ENCODE measurements at places on chromosomes 13 and 19.
A peak's percentile ranks its signal among the peaks of the same experiment; 100 is the strongest.

GRCh38 chr19:42155796-42156195 is 23.6 kb upstream of the POU2F2 start:
- no peak for DNase-seq

DNA sequence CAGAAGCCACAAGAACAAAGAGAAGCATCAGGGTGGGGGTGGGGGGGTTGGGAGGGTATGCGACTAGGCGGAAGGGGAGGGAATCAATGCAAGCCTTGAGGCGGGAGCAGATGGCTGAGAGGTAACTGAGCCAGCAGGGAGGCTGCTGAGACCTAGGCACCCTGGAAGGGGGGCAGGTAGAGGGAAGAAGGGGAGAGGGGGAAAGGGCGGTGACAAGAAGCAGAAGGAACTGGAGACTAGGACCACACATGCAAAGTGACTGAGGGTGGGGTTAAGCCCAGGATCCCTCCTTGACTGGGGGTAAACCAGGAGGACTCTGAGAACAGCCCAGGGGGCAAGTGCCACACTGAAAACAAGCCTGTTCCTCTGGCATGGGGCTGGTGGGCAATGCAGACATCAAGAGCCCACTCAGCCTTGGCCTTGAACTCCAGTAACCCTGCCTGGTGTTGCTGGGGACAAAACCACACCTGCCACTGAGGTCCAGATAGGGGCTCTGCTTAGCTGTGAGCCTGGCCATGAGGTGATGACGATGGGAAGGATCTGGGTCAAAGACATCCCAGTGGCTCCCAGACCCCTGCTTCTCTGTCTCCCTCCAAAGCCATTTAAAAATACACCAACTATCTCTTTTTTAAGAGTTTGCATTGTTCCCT is 20.3 kb downstream of the OPA3 start:
- no peak for DNase-seq

DNA sequence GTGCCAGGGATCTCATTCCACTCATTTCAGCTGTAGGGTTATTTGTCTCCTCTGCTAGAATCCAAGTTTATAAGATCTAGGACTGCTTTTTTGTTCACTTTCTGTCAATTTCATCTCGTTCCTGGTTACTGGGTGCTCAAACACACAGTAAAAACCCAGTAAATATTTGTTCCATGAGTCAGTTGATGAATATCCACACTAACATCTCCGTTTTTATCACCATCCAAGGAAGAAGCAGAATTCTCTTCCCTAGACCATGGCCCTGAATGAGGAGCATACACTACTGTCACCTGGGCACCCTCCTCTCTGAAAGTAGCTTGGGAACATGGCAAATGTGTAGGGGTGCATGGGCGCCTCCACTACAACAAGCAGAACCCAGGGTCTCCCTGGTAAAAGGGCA is 390.8 kb downstream of the FOXO1 start:
- no peak for DNase-seq

DNA sequence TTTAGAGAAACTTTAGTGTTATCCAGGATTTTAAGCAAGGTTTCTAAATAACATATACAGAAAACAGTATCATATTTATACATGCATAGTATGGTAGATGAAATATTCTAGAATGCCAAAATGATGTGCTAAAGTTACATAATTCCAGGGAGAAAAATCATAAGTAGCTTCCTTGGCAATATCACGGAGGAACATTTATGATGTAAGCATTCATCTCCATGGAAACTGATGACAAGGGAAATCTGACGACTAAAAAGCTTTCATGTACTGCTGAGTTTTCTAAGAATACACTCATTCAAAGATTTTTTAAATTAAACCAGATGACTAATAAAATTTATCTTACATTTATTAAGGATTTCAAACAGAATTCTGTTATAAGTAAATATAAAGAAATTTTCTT is 4.7 kb downstream of the TEX30 start:
- no peak for DNase-seq

DNA sequence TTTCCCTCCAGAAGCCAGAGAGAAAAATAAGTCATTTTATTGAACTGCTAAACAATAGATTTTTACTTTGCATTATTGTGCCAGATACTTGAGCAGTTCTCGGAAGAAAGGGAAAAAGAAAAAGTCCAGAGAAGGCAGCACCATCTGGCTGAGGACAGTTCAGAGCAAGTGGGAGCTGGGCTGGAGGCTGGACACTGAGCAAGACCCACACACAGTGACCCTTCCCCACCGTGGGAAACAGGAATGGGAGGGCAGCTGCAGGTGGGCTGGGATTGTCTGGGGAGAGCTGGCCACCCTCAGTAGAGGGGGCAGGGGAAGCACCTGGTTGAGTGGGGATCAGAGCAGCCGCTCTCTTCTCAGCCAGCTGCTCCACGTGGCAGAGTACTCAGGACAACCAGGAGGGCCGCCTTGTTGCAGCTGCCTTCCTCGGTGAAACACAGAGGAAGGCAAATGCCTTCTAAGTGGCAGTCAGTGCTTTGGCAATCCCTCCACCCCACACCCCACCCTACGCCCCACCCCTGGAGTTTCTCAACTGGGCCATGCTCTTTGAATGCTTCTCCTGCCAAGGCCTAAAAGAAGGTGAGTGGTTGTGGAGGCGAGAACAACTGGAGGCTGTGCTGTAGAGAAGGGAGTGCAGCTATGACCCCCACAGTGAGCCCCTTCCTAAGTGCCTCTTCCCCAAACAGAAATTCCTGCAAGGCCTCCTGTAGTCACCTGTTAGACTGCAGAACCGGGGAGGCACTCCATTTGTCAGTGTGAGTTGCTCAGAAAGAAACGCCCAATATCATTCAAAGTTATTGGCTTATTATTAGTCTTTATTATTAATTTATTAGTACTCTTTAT is 179.3 kb downstream of the ZIC5 start:
- DNase-seq = no peak

DNA sequence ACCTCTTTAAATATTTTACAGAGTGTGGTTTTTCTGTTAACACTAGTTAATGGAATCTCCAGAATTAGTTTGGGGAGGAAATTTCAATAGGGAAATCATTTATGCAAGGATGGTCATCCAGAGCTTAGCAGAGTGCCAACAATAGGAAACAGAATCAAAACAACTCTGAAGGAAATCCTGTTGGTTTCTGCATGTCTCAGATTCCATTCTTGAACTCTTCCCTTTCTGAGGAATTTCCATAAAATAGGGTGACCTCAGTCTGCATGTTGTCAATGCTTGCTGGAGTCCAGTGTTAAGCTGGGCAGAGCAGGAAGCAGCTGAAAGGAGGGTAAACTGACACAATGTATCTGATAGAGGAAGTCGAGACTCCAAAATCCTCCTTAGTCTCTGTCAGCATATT is 16.9 kb downstream of the CBY2 start:
- DNase-seq = no peak

- no peak for DNase-seq
Measured at GRCh38 chr13:70769817-70770216, 661.6 kb upstream of the KLHL1 start.

- peak; percentile 98 for DNase-seq
Measured at GRCh38 chr19:572140-572742, at the start of gene BSG. Gene BSG, plus strand, starts transcription at chr19:572596. Its CDS starts 39 bp downstream, at chr19:572635.

DNA sequence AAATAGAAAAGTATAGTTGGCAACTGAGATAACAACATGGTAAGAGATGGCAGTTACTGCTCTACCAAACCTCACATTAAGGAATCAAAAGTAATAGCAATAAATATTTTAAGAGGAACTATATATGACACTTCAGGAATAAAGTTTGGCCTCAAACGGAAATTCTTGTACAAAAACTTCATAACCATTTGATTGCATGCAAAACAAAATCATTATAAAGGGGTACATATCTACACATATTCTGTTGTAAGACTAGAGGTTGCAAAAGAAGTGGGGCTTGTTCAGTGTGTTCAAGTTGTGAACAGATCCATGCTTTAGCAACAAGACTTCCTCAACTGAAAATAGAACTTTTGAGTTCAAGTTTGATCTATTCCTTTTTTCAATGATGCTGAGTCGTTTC is 133.5 kb upstream of the MIR17HG start:
- no peak for DNase-seq

GRCh38 chr13:107329991-107330390 is 762.1 kb upstream of the ARGLU1 start:
- no peak for DNase-seq

GRCh38 chr19:38989066-38989605 is 13.6 kb upstream of the FBXO17 start:
- DNase-seq = no peak

- no peak for DNase-seq
Measured at GRCh38 chr13:60111691-60112090, 52.0 kb downstream of the DIAPH3 start.

DNA sequence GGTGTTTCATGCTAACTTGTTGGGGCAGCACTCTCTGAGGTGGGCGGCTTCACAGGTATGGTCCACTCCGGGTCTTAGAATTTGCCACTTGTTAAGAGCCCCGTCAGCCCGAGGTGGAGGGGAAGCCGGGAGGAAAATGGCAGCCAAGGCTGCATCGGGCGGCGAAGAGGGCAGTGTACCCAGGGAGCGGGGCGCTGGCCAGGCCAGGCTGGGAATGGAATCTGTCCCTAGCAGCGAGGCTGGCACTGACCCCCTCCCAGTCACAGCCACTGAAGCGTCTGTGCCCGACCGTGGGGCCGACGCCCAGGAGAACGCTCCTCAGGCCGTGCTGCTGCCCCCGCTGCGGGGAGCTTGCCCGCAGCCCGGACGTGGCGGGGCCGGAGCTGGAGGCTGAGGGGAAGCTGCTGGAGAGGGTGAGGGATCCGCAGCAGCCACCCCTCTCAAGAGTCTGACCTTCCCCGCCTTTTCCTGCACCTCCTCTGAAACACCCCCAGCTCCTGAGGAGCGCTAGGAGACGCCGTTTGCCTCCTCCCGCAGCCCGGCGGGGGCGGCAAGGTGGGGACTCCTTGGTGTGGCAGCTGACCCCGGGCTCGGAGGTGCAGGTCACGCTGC is 313.8 kb upstream of the SPRY2 start:
- no peak for DNase-seq

GRCh38 chr19:57620673-57621348 is 6.8 kb downstream of the ZNF134 start:
- no peak for DNase-seq

- DNase-seq = no peak
Measured at GRCh38 chr13:40271931-40272775, 394.3 kb downstream of the FOXO1 start.

GRCh38 chr19:53519446-53519845 is 18.5 kb upstream of the ZNF331 start:
- no peak for DNase-seq

GRCh38 chr19:12000152-12000981 is 35.1 kb downstream of the ZNF433 start:
- no peak for DNase-seq

DNA sequence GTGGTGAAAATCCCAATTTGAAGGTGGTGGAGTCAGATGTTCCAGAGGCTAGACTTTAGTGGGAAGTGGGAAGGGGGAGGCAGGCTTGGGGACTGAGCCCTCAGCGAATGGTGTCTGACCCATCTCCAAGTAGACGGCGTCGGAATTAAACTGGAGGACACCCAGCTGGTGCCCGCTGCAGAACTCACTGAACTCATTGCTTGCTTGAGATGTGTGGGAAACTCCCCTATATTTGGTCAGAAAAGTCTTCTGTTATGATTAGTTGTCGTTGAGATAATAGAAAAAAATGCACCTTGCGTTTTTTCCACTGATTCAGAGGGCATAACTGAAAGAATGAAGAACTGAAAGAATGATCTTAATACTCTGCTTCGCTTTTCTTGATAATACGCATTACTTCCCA is 871 bp upstream of the ZNF583 start:
- peak; percentile 21 for DNase-seq

DNA sequence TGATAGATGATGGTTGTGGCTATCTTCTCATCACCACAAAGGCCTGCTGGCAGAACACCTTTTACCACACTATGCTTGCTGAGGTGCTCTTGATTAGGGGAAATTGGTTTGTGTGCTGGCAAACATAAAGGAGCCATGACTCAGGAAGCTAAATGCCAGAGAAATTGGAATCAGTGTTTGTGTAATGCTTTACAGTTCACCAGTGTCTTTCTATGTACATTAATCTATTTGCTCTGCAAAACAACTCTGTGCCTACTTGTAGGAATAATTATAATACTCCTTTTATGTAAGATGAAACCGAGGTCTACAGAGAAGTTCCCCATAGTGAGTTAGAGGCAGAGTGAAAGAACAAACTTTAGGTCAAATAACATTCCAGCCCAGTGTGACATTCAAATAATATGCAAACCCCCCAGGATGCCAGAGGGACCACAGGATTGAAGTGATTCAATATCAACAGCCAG is 390.5 kb upstream of the HTR2A start:
- no peak for DNase-seq

- no peak for DNase-seq
Measured at GRCh38 chr19:49338691-49339300, 3.6 kb downstream of the CD37 start.

GRCh38 chr19:56572589-56572988 is 5.3 kb downstream of the ZNF470 start:
- DNase-seq = no peak

DNA sequence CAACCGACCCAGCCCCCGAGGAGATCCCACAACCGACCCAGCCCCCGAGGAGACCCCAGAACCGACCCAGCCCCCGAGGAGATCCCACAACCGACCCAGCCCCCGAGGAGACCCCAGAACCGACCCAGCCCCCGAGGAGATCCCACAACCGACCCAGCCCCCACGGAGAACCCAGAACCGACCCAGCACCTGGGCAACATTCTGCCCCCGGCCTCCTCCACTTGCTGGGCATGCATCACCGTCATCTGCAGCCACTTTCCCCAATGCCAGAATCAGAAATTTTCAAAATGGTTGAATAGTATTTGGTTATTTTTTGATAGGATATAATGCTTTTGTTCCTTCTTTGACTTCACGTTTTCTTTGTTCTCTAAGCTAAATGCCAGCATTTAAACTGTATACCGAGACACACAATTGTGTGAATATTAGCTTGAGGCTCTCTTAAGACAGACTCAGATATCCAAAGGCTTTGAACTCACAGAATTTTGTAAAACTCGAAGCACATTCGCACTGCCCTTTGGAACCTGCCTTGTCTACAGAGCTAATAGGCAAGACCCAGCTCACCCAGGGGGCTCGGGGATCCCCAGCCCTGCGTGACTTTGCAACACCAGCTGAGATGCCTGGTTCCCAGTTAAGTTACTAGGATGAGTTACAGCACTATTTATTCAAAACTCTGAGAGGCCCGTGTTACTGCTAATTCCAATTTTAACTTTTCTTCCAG is 15.5 kb upstream of the RASA3 start:
- no peak for DNase-seq

GRCh38 chr19:39399668-39400050 is 7.0 kb upstream of the ZFP36 start:
- DNase-seq = no peak

- no peak for DNase-seq
Measured at GRCh38 chr19:57212109-57212508, 18.7 kb upstream of the AURKC start.

- no peak for DNase-seq
Measured at GRCh38 chr19:18191640-18192062, 1.4 kb upstream of the MPV17L2 start.

- DNase-seq = no peak
Measured at GRCh38 chr13:20142927-20143480, 17.8 kb downstream of the GJA3 start.

- DNase-seq = no peak
Measured at GRCh38 chr13:90238413-90238812, 1109.1 kb upstream of the MIR17HG start.

GRCh38 chr13:89733829-89734228 is 1613.7 kb upstream of the MIR17HG start:
- DNase-seq = no peak
